Stimulated activated CD8-positive, alpha-beta memory T cell treated with anti-CD3 and anti-CD28 coated beads, Interleukin-4, amount 100 ng/mL, for 48 hours (primary cell): ENCODE measurements at places on chromosomes 1 and 21.

DNA sequence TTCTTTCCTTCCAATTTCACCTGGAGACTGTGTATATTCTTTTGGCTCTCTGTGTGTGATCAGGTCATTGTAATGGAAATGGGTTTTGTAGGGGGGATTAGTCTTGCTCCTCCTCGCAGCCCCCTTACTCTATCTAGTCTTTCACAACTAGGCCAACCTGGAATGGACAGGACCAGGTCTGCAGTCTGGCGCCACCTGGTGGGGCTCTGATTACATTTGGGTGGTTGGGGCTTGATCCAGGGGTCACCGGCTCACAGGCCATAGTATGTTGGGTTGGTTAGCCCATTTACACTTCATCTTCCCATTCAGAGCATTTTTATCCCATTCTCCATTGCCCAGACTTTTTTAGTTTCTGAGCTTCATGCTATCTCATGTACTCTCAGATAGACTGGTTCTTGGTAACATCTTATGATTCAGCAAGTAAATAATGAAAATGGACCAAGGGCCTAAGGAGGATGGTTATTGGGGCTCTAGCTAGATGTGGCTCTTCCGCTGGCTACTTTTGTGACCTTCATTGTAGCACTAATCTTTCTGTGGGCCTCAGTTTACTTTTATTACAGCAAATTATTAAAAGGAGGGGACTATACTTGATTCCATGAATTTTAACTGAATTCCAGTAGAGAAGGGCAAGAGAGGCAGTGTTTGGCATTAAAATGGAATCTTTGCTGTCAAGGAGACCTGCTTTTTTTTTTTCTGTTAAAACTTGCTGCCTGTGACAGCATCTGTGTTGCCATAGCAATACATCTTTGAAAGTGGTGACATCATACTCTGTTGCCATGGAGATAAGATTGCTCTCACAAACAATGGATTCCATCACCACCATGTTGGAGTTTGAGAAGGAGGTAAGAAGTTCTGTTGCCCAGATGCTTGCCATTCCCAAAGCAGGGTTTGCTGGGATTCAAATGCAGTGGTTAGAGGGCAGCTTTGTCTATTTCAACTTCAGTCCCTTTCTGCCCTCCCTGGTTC lies 150.1 kb downstream of the PLXNA2 start:
- DNase-seq, result peak; percentile 84

GRCh38 chr1:35715568-35716002 lies 3.1 kb downstream of the C1orf216 start:
- DNase-seq, result peak; percentile 87

DNA sequence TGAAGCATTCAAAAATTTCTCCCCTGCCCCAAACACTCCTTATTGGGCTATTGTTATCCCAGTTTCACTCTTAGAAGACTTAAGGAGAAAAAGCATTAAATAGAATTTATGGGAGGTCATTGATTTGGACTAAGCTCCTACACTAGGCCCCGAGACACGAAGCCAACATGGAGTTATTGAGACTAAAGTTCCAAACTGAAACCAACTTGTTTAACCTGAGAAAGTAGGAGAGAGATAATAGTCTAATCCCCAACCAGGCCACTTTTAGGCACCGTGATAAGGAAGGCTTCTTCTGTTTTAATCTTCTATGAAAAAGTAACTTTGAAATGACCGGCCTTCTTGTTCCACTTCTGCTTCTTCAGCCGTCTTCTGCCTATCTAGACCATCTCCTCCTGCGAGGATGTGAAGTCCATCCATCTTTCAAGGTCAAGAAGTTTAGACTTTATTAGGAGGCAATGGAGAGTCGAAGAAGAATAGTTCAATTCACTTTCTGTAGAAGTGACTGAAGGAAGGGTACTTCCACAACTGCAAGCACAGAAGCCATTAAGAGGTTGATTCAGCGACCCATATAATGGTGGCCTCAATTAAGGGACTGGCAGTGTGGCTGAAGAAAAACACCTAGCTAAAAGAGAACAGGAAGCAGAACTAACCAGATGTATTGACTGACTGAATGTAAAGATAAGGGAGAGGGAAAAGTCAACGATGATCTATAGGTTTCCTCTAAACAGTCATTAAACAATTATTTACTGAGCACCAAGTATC lies 428.8 kb downstream of the SMYD3 start:
- DNase-seq, result no peak

DNA sequence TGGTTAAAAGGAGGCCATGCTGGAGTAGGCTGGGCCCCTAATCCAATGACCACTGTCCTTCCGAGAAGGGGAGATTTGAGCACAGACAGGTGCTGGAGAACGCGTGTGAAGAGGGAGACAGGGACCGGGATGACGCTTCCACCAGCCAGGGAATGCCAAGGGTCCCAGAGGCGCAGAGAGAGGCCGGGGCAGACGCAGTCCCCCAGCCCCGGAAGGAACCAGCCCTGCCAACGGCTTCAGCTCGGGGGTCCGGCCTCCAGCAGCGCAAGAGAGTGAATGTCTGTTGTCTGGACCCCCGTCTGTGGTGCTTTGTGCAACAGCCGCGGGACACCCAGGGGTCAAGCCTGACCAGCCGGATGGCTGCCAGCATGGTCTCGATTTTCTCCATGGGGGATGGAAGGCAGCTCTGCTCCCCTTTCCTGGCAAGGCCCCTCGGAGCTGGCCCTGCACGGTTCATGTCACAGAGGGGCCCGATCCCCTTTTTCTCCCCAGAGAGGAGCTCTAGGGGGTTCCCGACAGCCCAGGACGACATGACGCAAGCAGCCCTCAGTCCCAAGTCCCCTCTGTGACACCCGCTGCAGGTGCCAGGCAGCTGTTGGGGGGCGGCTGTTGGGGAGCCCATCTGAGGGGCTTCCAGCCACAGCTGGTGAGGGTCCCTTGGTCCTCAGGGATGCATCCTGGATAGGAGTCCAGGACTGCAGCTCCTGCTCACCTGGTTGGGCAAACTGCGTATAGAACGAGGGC lies 73.5 kb downstream of the SIK1 start:
- no peak for DNase-seq

GRCh38 chr1:247173431-247173830 lies 1.6 kb upstream of the ZNF124 start:
- no peak for DNase-seq

DNA sequence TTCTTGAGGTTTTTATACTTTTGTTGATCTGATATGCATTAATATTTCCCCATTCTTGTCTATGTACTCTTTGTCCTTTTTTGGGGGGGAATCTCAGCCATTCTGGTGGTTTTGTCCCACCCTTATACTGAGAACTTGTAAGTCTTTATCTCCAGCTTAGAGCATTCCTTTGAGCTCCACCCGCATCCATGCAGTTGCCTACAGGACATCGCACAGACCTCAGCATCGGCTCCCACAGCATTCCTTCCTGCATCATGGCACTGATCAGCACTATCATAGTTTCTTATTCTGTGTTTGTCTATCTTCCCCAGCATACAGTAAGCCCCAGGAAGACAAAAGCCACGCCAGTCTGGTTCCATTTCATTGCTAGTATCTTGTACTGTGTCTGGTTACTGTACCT lies 33.0 kb downstream of the HHAT start:
- DNase-seq, result no peak
